PC-9 (cell line): ENCODE measurements at places on chromosomes 5 and 9. TPM values are rescaled to one million over a fixed set of nuclear protein-coding genes. Genes with fewer than 3 reads are reported as not detected.

The CDH9 gene
- total RNA-seq = not detected in 2 replicates

The EGFL7 gene
- total RNA-seq = 53.1 and 70.7 TPM in 2 replicates

The BARHL1 gene
- not detected in 2 replicates for total RNA-seq

GRCh38 chr9:132910376-132910775, 31.7 kb downstream of the SPACA9 start:
- H3K36me3 ChIP-seq = peaks cover 2% of the 10 kb centered on the region; the same call in 1 of the 2 replicates
- DNase-seq = no peak

GRCh38 chr5:128472919-128473318, 65.1 kb downstream of the FBN2 start:
- H3K27ac ChIP-seq = no peak overlapping the region
- no peaks in the 10 kb centered on the region for H3K36me3 ChIP-seq
- no peak overlapping the region for H3K4me3 ChIP-seq
- DNase-seq = no peak
- no peaks in the 10 kb centered on the region for H3K4me1 ChIP-seq

- DNase-seq = no peak
- H3K27me3 ChIP-seq = no peaks in the 10 kb centered on the region
- peak overlapping the region; percentile 16 for H3K27ac ChIP-seq
- no peaks in the 10 kb centered on the region for H3K36me3 ChIP-seq
- H3K4me3 ChIP-seq = peak overlapping the region; percentile 21; the same call in 1 of the 2 replicates
Measured at GRCh38 chr9:88951155-88951542, 40.1 kb upstream of the S1PR3 start.
